Suprapubic skin (tissue), 4 donors: ENCODE measurements at places on chromosomes 6 and 20. TPM values are rescaled to one million over a fixed set of nuclear protein-coding genes. Genes with fewer than 3 reads are reported as not detected.

- H3K4me3 ChIP-seq: no peak overlapping the region
- H3K4me1 ChIP-seq: no peaks in the 10 kb centered on the region
- H3K27ac ChIP-seq: no peak overlapping the region
- H3K36me3 ChIP-seq: no peaks in the 10 kb centered on the region
Measured at GRCh38 chr6:114897536-114897935, 554.7 kb upstream of the HS3ST5 start.

OR2J3 gene
- not detected for total RNA-seq

- DNase-seq: no peak
- H3K27me3 ChIP-seq: no peaks in the 10 kb centered on the region
- H3K4me1 ChIP-seq: peaks cover 19% of the 10 kb centered on the region
- H3K36me3 ChIP-seq: no peaks in the 10 kb centered on the region
- no peak overlapping the region for H3K4me3 ChIP-seq
Measured at GRCh38 chr6:154885214-154885613, 109.9 kb upstream of the TIAM2 start.

TLDC2 gene
- not detected for total RNA-seq

PPP1R3G gene
- total RNA-seq: 0.80 TPM

RIMS4 gene
- not detected for total RNA-seq

ADGB gene
- total RNA-seq: 0.26 TPM

- H3K27ac ChIP-seq: no peak overlapping the region
- peaks cover 11% of the 10 kb centered on the region for H3K27me3 ChIP-seq
- no peaks in the 10 kb centered on the region for H3K4me1 ChIP-seq
- no peak overlapping the region for H3K4me3 ChIP-seq
- no peaks in the 10 kb centered on the region for H3K36me3 ChIP-seq
Measured at GRCh38 chr20:24764027-24764793, 184.9 kb upstream of the CST7 start.

DNA sequence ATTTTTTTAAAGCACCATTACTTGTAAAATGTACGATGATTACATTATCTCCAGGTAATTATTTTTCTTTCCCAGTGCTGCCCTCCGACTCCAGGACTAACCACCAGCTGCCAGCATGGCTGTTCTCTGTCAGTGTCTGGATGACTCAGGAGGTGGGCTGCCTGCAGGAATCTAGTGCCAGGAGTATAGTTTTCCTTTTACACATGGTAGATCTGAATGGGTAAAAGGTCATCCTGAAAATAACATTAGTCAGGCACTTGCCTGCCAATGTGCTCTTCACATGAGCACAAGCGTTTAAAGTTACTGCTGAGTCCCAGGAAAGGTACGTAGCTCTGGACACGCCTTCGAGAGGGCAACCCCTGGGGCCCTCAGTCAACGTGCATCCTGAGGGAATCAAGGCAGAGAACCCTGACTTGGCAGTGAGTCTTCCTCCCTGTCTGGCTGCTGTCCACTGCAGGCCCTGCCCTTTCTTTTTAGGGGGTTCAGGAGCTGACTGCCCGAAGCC is 2.4 kb downstream of the DYNLT1 start:
- no peak overlapping the region for H3K4me3 ChIP-seq
- H3K27ac ChIP-seq: no peak overlapping the region
- H3K4me1 ChIP-seq: peaks cover 36% of the 10 kb centered on the region
- peaks cover 5% of the 10 kb centered on the region for H3K36me3 ChIP-seq

- no peak for DNase-seq
- no peaks in the 10 kb centered on the region for H3K27me3 ChIP-seq
- peaks cover 2% of the 10 kb centered on the region for H3K4me1 ChIP-seq
- no peak overlapping the region for H3K27ac ChIP-seq
- H3K4me3 ChIP-seq: no peak overlapping the region
- H3K36me3 ChIP-seq: no peaks in the 10 kb centered on the region
Measured at GRCh38 chr20:11261533-11262000, 587.8 kb upstream of the JAG1 start.

KCNS1 gene
- total RNA-seq: 2.7 TPM

GRCh38 chr6:25078141-25078540 is 142.4 kb upstream of the RIPOR2 start:
- H3K4me3 ChIP-seq: no peak overlapping the region
- H3K4me1 ChIP-seq: no peaks in the 10 kb centered on the region
- no peaks in the 10 kb centered on the region for H3K27me3 ChIP-seq
- DNase-seq: no peak

OPRL1 gene
- total RNA-seq: 0.55 TPM
